ENCODE measurements at places on chromosomes 3 and 15. TPM values are rescaled to one million over a fixed set of nuclear protein-coding genes. Genes with fewer than 3 reads are reported as not detected.

GRCh38 chr3:38155825-38156224 is 9.5 kb upstream of the OXSR1 start:
- DNase-seq = no peak

DNA sequence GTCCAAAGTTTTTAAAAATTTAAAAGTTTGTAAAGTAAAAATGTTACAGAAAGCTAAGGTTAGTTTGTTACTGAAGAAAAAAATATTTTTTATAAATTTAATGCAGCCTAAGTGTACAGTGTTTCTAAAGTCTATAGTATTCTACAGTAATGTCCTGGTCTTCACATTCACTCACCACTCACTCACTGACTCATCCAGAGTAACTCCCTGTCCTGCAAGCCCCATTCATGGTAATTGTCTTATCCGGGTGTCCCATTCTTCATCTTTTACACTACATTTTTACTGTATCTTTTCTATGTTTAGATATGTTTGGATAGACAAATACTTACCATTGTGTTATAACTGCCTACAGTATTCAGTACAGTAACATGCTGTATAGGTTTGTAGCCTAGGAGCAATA is 36.7 kb upstream of the ATP10A start:
- DNase-seq = no peak

- DNase-seq = no peak
Observed at GRCh38 chr15:69595009-69595791, 142.6 kb downstream of the RPLP1 start.

DNA sequence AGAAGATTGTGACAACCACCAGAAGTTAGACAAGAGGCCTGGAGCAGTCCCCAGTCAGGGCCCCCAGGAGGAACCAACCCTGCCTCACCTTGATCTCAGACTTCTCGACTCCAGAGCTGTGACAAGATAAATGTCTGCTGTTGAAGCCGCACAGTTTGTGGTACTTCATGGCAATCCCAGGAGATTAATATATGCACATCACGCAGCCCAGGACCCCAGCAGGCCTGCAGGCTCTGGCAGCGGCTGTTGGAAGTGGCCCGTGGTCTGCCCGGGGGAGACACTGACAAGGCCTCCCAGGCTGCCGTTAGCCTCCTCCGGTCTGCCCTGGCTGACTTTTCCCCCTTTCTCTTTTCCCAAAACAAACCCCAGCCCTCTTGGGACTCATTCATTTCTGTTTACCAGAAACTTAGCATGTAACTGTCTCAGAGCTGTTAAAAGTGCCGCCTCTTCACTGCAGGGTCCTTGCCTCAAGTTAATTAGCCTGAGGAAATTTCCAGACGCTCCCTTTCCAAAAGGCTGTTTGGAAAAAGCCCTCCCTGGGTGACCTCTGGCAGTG is 183.5 kb upstream of the LYSMD4 start:
- no peak for DNase-seq

DNA sequence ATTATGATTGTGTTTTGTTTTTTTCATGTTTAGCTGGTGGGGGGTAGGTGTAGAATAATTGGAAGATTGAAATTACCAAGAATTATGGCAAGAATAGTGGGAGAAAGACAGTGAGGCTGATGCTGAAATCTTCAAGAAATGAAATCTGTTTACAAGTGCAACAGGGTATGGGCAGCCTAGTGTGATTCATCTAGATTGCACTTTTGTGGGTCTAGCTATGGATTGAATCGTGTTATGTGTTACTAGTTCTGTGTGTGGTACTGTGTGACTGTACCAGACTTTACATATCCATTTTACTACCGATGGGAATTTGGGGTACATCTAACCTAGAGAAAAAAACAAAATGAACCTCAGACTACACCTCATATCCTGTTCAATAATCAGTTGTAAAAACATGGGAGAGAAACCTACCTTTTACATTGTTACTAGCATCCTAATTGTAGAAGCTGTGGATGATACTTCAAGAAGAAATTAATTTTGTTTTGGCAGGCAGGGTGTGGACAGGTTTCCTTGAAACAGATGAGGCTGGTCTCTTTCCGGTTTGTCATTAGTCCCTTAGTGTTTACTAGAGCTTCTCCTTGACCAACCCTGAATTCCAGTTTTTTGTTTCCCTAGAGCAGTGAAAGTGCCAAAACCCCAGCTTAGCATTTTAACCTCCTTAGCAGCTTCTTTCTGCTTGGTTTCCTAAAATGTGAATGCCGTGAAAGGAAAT is 47.9 kb downstream of the OPA1 start:
- DNase-seq = no peak

DNA sequence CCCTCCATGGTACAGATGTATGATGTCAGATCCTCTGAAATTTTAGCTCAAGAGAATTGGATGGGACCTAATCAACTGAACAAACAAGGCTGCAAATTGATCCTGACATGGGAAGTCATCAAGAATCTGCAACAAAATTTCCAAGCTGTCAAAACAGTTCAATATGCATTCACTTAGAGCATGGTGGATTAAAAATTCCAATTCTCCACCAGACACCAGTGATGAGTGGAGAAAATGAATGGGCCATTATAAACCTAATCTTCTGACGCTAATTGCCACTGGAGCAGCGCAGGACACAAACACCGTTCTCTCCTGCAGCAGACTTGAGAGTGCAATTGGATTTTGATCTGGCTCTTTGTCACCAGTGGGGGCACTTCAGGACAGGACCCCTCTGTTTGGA is 94.2 kb downstream of the MINAR1 start:
- no peak for DNase-seq

DNA sequence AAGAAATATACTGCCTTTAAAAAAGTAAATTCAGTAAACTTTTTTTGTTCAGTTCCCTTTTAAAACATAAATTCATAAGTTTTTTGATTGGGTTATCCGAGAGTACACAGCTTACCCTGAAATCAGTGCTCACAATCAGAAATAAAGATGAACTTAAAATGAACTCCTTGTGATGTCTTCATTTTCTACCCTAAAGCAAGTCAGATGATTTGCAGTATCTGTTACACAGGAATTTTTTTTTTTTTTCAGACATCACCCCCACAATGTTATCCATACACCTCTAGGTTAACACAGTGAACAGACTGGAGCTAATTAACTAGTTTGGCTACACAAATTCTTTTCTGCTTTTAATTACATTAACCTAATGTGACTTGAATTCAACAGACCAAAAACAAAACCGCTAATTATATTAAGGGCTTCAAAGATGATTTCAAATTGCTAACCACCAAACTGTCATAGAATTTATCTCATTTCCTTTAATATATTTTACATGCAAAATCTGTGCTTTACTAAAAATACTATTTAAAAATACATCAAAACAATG is 1042.0 kb downstream of the ROBO1 start:
- no peak for DNase-seq

C3orf20 gene
- polyA plus RNA-seq = 0.27 TPM

C3orf70 gene
- 9.0 TPM for polyA plus RNA-seq

GOLGA6B gene
- not detected for polyA plus RNA-seq

RTP1 gene
- polyA plus RNA-seq = not detected

PPM1L gene
- 8.3 TPM for polyA plus RNA-seq

TMC3 gene
- polyA plus RNA-seq = 0.10 TPM

CCR8 gene
- not detected for polyA plus RNA-seq
